Activated naive CD4-positive, alpha-beta T cell (primary cell): ENCODE measurements at places on chromosomes 1 and 21.

DNA sequence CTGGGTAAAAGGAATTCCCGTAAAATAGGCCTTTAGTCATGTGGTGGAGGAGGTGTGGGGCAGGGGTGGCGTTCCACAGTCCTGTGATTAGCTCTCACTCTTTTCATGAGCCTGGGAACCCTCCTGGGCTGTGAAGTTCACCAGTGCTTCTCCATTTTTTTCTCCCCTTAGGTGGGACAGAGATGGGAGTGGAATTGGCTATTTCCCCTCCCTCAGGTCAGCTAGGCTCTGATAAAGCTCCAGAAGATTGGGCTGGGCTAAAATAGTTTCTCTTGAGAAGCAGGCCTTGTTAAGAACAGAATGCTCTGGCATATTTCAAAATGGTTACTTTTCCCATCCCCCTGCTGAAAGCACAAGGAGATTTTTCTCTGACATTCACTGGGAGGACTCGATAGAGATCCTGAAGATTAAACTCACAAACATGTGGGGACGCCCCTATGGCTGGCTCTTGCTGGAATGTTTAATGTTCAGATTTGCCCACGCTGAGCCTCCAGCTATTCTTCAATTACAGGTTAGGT is 33.4 kb upstream of the SLC2A1 start:
- no peak for DNase-seq

DNA sequence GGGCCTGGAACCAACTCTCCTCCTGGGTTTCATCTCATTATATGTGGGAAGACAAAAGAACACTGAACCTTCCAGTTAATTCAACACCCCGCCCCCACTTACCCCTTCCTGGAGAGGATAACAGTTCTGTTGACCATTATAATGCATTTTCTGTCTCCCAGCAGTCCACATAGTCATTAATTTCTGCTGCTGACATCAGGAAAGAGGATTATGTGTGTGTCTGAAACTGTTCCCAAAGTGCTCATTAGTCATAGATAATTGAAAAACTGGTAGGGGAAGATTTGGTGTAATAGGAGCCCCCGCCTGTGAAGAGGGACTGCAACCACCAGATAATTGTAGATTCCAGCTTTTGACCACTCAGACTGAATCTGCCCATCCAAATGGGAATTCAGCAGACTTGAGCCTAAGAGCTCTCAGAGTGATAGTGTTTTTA is 208.7 kb downstream of the FGGY start:
- DNase-seq = no peak

DNA sequence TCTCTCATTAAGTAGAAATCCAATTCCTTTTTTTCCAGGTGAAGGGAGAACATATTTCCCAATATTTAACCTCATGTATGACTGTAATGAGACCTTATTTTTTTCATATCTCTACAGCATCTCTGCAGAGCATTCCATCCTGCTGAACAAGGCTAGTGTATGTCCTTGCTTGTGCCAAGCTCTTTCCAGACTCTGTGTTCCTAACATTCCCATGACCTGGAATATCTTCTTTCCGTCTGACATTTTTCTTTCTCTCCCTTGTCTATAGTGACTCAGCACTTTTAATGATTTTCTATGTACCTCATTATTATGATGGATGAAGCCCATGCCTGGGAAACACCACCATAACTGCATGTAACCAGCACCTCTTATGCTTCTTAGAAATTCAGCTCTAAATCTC is 278.3 kb upstream of the NRIP1 start:
- no peak for DNase-seq

DNA sequence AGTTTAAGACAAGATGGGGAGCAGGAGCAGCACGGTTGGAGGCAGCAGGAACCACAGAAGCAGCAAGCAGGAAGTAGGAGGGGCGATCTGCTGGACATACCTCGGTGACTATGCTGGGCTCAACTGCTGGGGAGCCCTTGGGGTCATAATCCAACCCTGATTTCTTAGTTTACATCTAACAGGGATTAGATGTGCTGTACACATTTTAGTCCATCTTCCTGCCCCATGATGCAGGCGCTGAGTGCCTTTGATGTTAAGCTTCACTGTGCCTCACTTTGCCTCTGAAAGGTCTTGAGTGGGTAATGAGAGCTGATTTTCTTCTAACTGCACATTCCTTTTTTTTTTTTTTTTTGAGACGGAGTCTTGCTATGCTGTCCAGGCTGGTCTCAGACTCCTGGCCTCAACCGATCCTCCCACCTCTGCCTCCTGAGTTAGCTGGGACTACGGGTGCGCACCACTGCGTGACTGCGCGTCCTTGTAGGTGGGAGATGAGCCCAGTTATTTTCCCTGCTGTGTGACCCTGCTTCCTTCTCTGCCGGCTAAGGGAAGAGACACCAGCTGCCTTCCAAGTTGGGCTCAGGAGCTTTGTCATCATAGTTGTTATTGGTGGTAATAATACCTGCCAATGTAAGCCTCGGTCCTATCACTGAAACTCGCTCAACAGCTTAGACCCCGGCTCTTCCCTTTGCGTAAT is 1.1 kb upstream of the RCAN3 start:
- no peak for DNase-seq

DNA sequence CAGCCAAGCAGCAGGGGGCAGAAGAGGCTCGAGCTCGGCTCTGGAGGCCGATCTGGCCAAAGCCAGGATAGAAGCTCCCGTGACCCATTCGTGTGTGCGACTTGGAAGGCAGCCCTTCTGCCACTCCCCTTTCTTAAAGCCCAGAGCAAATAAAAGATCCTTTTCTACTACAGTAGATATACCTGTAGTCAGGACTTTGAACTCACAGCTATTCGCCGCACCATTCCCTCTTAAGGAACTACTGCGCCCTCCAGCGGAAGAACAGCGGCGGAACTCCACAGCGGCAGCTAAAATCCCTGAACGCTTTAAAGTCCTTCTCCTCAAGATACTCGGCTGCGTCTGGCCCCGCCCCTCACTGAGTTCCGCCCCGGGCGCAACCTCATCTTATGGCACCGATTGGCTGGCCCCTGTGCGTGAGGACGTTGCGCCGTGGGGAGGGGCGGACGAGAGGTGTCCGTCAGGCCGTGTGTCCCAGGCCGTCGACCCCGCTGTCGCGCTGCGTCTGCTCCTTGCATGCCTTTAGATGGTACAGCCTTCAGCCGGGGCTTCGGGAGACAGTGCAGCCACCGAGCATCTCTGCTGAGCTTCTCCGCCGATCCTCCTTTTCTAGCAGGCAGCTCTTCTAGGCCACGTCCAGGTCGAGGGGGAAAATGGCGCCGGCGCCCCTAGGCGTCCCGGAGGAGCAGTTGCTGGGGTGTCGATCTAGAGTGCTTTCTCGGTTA is at the start of gene LRIG2:
Gene LRIG2, plus strand, starts transcription at position 442 of the 722 bp plus-strand sequence. Its CDS starts 209 bp downstream, at position 651.
- peak; percentile 90 for DNase-seq

DNA sequence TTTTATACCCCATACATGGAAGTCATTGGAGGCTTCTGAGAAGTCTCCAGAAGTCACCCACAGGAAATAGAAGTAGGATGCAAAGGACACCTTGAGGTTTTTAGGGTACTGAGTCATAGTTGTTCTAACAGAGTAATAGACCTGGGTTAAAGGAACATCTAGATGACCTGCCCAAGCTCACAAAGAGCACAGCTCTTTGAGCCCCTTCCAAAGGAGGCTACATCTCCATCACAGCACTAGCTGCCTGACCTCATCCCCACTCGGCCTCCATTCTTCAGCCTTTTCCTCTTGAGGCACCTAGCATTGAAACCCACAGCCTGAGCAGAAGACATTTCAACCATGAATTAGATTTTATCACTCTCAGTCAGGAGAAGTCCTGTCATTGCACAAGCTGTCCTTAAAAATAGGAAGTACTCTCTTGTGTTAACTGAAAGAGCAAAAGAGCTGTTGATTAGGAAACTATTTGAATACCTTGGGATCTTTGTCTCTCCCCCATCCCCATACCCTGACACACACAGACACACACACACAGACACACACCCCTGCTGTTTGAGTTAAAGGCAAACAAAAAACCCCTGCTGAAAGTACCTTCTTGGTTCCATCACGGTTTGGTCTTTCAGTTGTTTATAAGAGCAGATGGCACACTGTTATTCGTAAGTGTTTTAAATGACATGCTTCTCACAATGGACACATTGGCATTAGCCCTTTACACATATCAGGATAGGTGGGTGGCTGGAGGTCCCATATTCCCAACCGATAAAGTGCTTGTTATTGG is 22.2 kb downstream of the MKNK1 start:
- DNase-seq = no peak

GRCh38 chr1:228695015-228695955 is 40.0 kb upstream of the RHOU start:
- DNase-seq = no peak

- no peak for DNase-seq
Observed at GRCh38 chr1:40563266-40563665, 31.8 kb downstream of the ZNF684 start.

GRCh38 chr1:91689641-91690481 is 189.2 kb downstream of the CDC7 start:
- no peak for DNase-seq

GRCh38 chr1:34444516-34444915 is 267.8 kb downstream of the C1orf94 start:
- no peak for DNase-seq

- DNase-seq = no peak
Observed at GRCh38 chr1:53576381-53576801, 117.2 kb downstream of the DMRTB1 start.

- no peak for DNase-seq
Observed at GRCh38 chr1:232463225-232463624, 166.7 kb downstream of the SIPA1L2 start.

DNA sequence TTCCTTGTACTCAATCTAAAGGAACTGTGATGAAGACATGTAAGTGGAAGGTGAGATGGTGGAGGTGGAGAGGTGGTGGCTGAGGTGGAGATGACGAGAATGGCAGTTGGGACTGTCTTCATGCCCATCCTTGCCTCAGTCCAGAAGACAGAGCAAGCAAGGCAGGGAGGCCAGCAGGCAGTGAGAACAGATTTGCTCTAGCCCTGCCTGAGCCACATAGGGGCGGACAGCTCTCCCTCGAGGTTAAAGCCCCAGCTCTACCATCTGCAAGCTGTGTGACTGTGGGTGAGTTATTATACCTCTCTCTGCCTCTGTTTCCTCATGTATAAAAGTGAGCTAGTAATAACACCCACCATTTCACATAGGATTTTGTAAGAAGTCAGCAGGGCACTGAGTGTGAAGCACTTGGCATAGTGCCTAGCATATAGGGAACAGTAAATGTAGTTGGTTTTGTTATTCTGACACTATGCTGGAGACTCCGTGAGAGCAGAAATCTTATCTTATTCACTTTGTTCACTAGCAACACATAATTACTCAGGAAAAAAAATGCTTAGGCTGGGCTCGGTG is 4.8 kb upstream of the FAM110D start:
- DNase-seq = no peak

- no peak for DNase-seq
Observed at GRCh38 chr1:97796711-97797110, 124.1 kb downstream of the DPYD start.

DNA sequence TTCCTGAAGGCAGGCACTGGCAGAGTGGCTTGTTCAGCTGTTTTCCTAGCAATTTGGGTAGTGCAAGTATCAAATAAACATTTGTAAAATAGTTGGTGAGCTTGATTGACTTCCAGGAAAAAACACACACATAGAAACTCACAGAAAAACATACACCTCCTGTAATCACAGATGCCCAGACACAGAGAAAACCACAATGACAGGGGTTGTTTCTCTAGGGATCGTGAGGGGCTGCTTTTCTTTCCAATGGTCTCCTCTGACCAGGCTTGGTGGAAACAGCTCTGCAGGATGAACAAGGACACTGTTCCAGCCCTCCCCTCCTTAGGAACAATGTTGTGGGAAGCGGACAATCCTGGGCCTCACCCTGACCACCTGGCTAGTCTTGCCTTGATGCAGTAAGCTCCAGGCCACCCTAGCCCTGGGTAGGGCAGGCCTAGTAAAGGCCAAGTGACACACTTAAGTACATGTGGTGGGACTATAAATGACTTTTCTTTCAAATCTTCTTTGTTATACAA is 142.5 kb upstream of the HMGB4 start:
- no peak for DNase-seq

DNA sequence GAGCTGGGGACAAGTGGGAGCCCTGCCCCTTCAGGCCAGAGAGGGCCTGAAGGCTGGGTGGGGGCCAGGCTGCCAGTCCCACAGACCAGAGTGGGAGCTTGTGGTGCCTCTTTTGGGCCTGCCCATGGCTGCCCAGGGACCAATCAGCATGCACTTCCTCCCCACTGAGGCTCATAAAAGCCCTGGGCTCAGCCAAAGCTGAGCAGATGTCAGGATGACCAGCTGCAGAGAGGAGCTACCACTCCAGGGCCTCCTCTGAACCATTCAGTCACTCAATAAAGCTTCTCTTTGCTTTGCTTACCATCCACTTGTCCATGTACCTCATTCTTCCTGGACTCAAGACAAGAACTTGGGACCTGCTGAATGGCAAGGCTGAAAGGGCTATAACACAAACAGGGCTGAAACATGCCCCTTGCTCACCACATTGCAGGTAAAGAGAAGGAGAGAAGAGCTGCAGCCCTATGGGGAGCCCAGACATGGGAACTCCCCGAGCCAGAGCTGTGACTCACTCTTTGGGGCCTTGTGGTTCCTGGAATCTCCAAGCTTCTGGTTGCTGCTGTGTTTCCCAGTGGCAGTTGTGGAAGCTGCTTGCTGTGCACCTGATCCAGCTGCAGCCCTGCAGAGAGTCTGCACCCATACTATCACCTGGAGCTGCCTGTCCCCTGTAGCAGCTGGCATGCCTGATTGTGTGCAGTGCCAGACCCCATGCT is 82.0 kb downstream of the OLFML3 start:
- DNase-seq = no peak

GRCh38 chr1:198165927-198166647 is 9.3 kb downstream of the NEK7 start:
- DNase-seq = no peak

GRCh38 chr21:45454926-45455673 is 50.1 kb downstream of the COL18A1 start:
- DNase-seq = no peak

- DNase-seq = no peak
Observed at GRCh38 chr1:180456191-180456590, 46.2 kb downstream of the ACBD6 start.

- DNase-seq = no peak
Observed at GRCh38 chr1:186026946-186027345, 292.8 kb downstream of the HMCN1 start.

- no peak for DNase-seq
Observed at GRCh38 chr1:232468249-232468648, 161.7 kb downstream of the SIPA1L2 start.

DNA sequence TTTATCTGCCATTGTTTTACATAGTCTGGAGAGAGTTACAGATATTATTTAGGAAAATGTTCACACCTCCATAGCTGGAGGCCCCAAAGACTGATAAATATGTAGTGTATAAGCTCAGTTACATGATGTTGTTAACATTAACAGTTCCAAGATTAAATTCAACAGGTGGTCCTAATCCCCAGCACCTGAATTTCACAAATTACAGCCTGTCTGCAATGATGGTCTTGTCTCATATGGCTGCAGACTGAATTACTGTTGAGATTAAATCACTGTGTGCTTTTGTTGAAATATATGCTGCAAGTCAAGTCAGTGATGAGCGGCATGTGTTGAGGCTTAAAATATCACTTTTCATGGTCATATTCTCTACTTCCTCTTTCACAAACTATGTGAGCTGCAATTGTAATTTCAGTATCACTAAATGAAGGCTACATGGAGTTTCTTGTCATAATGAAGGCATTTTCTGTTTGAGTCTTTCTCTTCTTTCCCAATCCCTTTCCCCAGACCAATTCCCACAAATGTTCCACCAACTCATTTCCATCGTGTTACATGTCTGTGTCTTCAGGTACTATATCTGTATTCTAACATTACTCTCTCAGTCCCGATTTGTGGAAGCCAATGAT is 4.2 kb downstream of the ST6GALNAC5 start:
- no peak for DNase-seq

- DNase-seq = peak; percentile 7
Observed at GRCh38 chr1:64864018-64864940, 102.1 kb downstream of the JAK1 start.

- DNase-seq = no peak
Observed at GRCh38 chr1:32221581-32221979, 573 bp downstream of the TMEM234 start.
